ENCODE measurements at places on chromosomes 1 and 21. TPM values are rescaled to one million over a fixed set of nuclear protein-coding genes. Genes with fewer than 3 reads are reported as not detected.

DNA sequence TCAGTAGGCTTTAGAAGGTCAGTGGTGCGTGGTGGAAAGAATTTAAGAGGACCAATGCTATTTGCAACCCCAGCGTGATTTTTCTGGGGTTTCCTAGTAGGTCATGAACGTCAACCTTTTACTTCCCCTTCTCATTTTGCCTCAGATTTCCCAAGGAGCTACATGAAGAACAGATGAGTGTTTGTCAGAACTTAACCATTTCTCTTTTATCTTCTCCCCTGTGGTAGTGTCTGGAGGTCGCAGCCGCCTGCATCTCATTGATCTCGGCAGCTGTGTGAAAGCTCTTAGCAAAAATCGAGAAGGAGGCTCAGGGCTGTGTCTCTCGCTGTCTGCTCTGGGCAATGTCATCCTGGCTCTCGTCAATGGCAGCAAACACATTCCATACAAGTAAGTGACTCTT is 491.1 kb downstream of the KIF26B start:
- no peak for DNase-seq
- H3K4me3 ChIP-seq = no peak overlapping the region
- H3K4me1 ChIP-seq = no peaks in the 10 kb centered on the region
- no peaks in the 10 kb centered on the region for H3K27me3 ChIP-seq
- H3K36me3 ChIP-seq = no peaks in the 10 kb centered on the region

GRCh38 chr21:42316891-42317290 is 1.7 kb upstream of the TFF3 start:
- no peaks in the 10 kb centered on the region for H3K36me3 ChIP-seq
- no peaks in the 10 kb centered on the region for H3K27me3 ChIP-seq
- no peak for DNase-seq
- H3K4me3 ChIP-seq = no peak overlapping the region
- no peak overlapping the region for H3K27ac ChIP-seq

DNA sequence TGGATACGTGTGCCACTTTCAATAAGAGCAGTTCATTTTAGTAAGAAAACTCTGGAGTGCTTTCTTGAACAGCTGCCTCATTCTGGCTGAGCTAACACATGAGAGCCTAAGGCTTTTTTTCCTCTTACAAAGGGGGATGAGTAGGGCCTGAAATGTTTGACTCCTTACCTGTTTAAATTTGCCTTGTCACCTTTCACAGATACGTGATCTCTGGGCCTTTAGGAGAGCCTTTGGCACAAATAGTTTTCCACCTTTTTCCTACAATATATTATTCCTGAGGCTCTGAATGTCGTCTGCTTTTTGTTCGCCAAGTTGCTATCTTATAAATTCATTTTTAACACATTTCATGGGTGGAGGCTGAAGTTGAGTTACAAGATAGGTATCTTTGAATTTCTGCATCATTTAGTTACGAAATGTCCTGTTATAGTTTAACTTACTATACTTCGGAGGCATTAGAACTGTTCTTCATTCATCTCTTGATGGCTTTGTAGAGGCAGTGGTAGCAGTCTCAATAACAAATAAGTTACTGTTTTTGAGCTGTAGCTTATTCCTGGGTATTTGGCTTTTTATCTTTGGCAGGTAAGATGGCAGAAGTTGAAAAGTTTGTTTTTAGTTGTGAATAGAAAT is 17.2 kb downstream of the UBAP2L start:
- H3K4me1 ChIP-seq = no peaks in the 10 kb centered on the region
- H3K4me3 ChIP-seq = no peak overlapping the region
- H3K36me3 ChIP-seq = peaks cover 100% of the 10 kb centered on the region
- no peaks in the 10 kb centered on the region for H3K27me3 ChIP-seq
- no peak overlapping the region for H3K27ac ChIP-seq

GRCh38 chr21:44736291-44737004 is 25.1 kb upstream of the TSPEAR start:
- H3K4me3 ChIP-seq = no peak overlapping the region
- H3K27me3 ChIP-seq = no peaks in the 10 kb centered on the region
- DNase-seq = no peak
- H3K4me1 ChIP-seq = no peaks in the 10 kb centered on the region

- H3K27ac ChIP-seq = no peak overlapping the region
- DNase-seq = no peak
- peaks cover 37% of the 10 kb centered on the region for H3K4me1 ChIP-seq
- no peaks in the 10 kb centered on the region for H3K27me3 ChIP-seq
- H3K4me3 ChIP-seq = no peak overlapping the region
These were observed 35.9 kb upstream of the PTGFRN start for GRCh38 chr1:116873680-116874271.

GRCh38 chr1:213519098-213519497 is 468.1 kb downstream of the RPS6KC1 start:
- DNase-seq = no peak
- H3K4me1 ChIP-seq = no peaks in the 10 kb centered on the region
- H3K4me3 ChIP-seq = no peak overlapping the region
- no peaks in the 10 kb centered on the region for H3K36me3 ChIP-seq
- H3K27ac ChIP-seq = no peak overlapping the region

- H3K4me1 ChIP-seq = peaks cover 10% of the 10 kb centered on the region
- H3K4me3 ChIP-seq = no peak overlapping the region
- H3K36me3 ChIP-seq = no peaks in the 10 kb centered on the region
- H3K27ac ChIP-seq = no peak overlapping the region
These were observed 80.8 kb upstream of the JUN start for GRCh38 chr1:58864654-58865053.

GRCh38 chr21:44987886-44988606 is 48.2 kb downstream of the SLX9 start:
- DNase-seq = no peak
- H3K4me3 ChIP-seq = no peak overlapping the region
- no peaks in the 10 kb centered on the region for H3K27me3 ChIP-seq
- H3K36me3 ChIP-seq = no peaks in the 10 kb centered on the region

GRCh38 chr1:36988741-36989193 is 45.5 kb downstream of the GRIK3 start:
- no peak overlapping the region for H3K4me3 ChIP-seq
- no peak for DNase-seq

DNA sequence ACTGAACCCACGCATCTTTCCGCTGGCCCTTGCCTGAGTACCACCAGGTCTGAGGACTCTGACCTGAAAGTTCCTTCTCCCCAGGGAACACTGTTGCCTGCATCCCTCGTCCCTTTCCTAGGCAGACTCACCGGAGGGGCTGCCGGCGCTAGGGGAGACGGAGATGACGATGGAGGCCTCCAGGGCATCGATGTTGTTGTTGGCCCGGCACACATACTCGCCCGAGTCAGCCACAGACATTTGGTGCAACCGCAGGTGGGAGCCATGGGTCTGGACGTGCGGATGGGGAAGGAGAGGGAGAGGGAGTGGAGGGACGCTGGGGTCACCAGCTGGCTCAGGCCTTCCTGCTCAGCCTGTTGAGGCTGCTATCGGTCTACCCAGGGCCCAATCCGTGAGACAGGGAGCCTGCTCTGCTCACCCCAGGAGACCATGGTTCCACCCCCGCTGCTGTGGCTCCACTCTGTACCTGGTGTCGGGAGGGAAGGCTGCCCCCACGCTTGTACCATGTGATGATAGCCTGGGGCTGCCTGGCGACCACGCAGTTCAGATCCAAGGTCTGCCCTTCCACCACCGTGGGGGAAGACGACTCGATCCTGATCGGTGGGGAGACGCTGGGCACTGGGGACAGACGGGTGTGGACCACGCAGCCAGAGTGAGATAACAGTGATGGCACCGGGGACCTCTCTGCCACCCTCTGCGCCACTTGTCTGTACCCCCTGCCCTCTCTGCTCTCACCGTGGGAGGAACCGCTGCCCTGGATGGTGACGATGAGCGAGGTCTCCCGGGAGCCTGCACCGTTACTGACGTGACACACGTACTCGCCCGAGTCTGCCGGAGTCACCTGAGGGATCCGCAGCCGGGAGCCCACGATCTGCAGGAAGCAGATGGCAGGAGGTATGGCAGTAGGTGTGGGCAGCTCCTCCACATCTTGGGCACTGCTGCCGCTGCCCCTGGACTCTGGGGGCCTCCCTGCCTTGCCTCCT is 35.4 kb downstream of the LDLRAD2 start:
- H3K27me3 ChIP-seq = no peaks in the 10 kb centered on the region
- no peak overlapping the region for H3K27ac ChIP-seq
- DNase-seq = no peak
- H3K36me3 ChIP-seq = peaks cover 26% of the 10 kb centered on the region
- no peaks in the 10 kb centered on the region for H3K4me1 ChIP-seq

GRCh38 chr1:181090641-181091126 is 2.2 kb downstream of the IER5 start:
- peak overlapping the region; percentile 75 for H3K4me3 ChIP-seq

Gene DNM3
- 2.4 TPM for total RNA-seq

Gene PCBP3
- 1.0 TPM for total RNA-seq

Gene SLC25A44
- 10.5 TPM for total RNA-seq

Gene SMPDL3B
- total RNA-seq = 6.3 TPM

Gene ECM1
- total RNA-seq = 375 TPM

Gene KCNJ9
- not detected for total RNA-seq

Gene HLX
- 7.2 TPM for total RNA-seq

Gene TPTE
- not detected for total RNA-seq

Gene JTB
- 189 TPM for total RNA-seq
